ENCODE measurements at places on chromosomes 4 and X.
A peak's percentile ranks its signal among the peaks of the same experiment; 100 is the strongest.

DNA sequence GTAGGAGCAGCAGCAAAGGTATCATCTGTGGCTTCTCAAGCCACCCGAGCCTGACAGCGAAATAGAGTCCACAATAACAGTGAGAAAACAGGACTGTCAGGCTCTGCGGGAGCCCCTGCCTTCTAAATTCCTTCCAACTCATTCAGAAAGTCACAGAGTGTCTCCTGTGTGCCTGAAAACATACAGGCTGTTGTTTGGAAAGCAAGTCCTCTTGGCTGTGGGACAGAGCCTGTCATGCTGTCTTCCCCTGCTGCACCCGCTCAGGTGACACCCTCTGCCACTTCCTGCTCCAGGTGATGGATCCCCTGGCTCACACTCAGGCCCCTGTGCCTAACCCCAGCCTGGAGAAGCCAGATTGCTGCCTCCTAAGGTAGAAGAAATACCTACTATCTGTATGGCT lies 152.3 kb downstream of the RAB28 start:
- no peak for DNase-seq

DNA sequence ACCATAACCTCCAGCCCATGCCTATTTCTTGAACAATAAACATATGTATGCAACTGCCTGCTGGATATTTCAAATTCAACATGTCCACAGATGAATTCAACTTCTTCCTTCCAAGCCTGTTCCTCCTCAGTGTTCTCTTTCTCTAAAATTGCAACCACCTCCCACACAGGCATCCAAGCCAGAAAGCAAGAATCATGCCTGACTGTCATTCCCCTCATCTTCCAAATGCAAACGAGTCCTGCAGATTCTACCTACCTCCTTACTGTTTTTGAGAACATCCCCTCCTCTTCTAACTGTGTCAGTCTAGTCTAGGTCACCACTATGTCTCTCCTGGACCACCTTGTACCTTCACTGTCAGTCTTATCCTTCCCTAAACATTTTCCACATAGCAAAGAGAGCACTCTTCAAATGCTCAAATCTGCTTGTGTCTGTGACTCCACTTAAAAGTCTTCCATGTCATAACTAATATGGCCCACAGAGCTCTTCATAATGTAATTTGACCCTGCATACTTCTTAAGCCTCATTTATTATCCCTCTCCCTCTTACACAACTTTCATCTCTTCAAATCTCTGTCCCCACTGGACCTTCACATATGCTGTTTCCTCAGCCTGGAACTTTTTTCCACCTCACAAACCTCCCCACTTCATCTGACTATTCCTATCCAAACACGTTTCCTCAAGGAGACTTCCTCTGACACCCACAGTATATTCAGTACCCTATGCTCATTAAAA lies 25.7 kb downstream of the MAPK10 start:
- DNase-seq, result no peak

GRCh38 chr4:180493299-180493698 lies 1749.9 kb upstream of the TENM3 start:
- no peak for DNase-seq

GRCh38 chrX:133391111-133391510 lies 24.2 kb downstream of the GPC4 start:
- no peak for DNase-seq

- no peak for DNase-seq
These were observed 26.6 kb downstream of the SNX25 start for GRCh38 chr4:185235843-185236503.

DNA sequence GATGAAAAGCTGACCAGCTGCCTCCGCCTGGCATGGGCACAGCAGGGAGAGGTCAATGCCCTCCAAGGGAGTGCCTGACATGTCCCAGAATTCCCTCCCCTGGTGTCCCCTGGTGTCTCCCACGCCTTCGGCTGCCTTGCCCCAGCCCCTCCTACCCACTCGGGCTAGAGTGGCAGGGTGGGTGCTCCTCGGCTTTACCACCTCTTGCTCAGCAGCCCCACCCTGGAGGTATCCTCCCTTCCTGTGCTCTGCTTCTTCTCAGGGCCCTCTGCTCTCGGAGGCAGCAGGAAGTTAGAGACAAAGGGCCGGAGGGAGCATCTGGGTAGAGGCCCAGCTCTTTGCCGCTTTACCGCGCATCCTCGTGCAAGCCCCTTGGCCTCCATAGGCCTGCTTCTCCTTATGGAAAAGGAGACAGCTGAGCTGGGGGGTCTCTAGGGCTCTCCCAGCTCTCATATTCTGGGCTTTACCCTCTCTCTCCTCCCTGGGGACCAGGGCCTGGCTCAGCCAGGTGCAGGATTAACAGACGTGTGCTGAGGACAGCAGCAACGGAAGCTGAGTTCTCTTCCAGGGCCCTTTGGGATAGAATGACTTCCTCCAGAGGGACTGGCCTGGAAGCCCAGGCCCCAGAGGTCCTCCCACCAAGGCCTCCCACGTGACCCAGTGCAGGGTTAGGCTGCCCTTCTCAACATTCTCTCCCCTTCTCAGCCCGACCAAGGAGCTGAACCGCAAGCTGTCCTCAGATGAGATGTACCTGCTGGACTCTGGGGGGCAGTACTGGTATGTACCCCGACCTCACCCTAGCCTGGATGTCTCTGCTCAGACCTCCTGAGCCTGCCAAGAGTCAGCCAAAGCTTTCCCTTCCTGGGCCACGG lies 17.2 kb downstream of the XPNPEP2 start:
- no peak for DNase-seq

GRCh38 chr4:8132947-8133705 lies 25.5 kb downstream of the ABLIM2 start:
- DNase-seq, result no peak

GRCh38 chrX:39327255-39327654 lies 526.0 kb downstream of the MID1IP1 start:
- no peak for DNase-seq

DNA sequence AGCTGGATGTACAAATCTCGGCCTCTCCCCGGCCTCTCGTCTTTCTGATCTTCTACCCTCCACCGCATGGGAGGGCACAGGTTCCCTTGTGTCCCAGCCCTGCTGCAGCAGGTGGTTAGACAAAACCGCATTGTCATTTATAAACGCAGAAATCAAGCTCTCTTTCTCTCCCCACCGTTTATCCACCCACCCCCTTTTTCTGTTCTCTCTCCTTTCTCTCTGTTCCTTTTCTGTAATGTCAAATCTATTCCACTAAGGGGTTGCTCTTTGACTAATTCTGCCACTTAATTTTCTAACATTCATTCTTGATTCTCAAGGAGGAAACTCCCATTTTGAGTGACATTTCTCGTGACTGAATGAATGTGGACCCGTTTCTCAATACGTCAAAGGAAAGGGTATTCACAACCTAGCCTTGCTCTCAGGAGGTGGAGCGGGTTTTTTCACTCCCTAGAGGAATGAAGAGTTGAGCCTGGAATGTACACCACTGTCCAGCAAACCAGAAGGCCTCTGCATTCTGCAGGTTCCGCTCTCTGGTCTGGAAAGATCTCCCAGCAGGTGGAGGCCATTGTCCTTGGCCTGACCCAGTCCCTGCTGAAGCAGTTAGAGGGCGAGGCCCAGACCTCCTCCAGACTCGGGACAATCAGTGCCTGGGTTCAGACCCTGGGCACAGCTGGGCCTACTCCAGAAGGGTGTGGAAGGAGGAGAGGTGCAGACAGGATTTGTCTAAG lies 70.9 kb upstream of the ENPP6 start:
- no peak for DNase-seq

DNA sequence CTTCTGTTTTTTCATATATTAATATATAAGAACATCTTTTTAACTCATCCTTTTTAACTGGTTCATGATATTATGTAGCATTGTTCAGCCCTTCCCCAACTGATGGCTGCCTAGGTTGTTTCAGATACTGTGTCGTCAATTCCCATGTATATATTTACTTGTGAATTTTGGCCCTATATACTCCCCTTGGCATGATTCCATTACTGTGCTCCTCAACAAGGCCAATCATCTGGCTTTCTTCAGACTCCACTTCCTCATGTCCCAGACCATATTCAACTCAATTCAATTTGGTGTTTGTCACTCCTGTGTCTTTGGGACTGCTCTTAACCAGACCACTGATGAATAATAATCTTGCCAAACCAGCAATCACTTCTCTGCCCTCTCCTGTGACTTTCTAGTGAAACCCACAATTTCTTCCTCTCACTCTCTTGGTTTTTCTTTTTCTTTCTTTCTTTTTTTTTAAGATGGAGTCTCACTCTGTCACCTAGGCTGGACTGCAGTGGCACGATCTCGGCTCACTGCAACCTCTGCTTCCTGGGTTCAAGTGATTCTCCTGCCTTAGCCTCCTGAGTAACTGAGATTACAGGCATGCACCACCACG lies 2.7 kb upstream of the WDR45 start:
- DNase-seq, result no peak

DNA sequence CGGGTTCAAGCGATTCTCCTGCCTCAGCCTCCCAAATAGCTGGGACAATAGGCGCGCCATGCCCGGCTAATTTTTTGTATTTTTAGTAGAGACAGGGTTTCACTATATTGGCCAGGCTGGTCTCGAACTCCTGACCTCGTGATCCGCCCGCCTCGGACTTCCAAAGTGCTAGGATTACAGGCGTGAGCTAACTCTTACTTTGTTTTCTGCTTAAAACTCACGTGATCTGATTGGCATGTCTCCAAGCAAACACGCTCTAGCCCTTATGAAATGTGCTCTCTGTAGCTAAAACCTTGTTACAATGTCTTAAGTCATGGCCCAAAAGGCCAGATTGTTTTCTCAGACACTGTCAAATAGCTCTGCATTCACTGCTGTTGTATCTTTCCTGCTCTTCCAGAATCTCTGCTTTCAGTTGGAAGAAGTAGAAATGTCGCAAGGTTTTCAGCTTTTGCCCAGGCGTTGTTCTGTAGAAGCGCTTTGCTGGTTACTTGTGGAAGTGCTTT lies 39.7 kb upstream of the OGT start:
- DNase-seq, result no peak

GRCh38 chr4:6986072-6986780 lies 56.9 kb upstream of the TADA2B start:
- DNase-seq, result peak; percentile 11

DNA sequence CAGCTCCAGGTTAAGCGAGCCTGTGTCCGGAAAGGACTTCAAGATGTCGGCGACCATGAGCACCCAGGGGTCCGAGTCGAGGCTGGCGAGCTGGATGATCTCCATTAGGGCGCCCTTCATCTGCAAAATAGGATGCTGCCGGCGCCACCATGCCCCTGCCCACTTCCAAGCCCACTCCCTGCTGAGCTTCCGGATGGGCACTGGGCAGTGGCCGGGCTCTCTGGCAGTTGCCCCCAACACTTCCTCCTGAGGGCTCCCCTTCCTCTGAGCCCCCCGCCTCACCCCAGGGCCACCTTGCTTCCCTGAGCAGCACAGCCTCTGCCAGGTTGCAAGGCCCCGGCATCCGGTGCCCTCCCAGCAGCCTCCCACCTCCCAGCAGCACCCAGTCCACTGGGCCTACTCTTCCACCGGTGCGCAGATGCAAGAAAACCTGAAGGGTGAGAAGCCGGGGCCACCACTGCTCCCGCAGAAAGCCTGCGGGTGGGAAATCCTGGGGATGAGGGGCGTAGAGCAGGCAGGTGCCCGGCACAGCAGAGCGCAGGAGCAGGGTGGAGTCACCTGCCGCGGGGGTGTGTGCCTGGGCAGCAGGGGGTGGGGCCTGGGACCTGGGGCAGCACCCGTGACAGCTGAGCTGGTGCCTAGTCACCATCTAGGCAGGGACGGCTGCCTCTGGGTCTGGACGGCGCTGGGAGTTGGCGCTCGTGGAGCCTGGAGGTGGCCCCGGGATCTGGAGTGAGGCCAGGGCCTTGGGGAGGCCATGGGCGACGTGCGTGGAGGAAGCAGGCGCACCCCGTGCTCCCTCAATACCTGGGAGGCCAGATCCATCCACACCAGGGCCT lies 17.0 kb downstream of the NELFA start:
- no peak for DNase-seq

DNA sequence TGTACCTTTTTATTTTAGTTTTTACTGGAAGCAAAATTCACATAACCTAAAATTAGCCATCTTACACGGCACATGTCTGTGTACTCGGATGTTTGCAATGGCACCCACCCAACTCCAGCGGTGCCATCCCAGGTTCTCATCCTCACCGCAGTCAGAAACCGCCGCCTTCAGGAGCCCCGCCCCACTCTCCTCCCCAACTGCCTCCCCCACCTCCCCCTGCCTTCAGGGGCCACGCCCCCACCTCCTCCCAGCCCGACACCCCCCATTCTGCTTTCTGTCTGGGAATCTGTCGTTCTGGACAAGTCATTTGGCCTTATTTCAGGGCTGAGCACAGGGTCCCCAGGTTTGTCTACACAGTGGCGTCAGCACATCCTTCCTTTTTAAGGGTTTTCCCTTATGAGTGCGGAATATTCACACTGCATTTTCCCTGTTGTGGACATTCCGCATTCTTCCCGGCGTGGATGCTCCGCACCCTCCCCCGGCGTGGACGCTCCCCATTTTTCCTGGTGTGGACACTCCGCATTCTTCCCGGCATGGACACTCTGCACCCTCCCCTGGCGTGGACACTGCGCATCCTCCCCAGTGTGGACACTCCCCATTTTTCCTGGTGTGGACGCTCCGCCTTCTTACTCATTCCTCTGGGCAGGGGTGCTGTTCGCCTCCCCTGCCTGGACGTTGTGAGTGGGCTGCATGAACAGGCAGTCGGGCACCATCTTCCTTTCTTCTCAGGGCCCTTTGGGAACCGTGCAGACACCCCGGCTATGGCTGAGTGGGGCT lies 135.4 kb upstream of the NKX1-1 start:
- DNase-seq, result no peak

DNA sequence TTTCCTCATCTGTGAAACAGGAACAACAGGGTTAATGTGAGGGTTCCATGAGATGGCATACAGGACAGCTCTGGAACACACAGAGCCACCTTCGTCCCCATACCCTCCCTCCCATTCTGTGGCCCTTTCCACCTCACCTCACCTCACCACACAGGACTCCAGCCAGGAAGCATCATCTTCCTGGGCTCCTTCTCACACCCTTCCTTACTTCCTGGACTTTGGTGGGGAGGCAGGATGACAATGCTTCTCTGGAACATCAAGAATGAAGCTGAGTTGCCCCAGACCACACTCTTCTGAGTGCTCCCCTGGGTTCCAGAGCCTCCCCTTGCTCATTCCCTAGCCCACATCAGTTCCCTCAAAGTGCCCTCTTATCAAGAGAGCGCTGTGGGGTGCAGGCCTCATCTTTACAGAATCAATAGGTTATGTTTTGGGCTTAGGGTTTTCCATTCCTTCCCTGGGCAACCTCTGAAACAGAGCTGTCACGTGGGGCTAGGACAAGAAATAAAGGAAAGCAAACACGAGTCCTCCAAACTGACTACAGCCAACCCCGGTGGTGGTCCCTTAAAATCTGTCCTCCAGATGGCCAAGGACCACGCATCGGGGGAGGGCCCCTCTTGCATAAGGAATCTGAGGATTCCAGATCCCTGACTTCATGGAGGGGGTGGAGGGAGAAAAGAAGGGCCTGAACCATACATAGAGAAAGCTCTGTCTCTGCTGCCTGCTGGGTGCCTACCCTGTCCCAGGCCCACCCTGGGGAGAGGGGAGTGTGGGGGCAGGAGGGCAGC lies 74.4 kb upstream of the ATP6AP2 start:
- DNase-seq, result peak; percentile 43

DNA sequence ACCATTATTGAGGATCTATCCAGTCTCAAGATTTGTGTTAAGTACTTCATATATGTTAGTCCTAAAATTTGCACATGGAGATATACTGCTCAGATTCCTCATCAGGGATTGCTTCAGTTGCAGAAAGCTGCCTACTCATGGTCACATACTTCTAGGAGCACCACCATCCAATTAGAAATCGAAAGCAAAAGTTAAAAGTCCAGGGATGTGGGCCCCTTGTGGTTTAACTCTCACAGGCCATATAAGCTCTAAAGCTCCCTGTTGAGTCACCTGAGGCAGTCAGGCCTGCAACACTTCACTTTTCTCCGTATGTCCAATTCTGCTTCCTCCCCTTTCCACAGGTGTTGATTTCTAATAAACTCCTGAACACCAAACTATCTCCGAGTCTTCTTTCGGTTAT lies 84.2 kb downstream of the CNOT6L start:
- DNase-seq, result peak; percentile 86

Measured in RCC 7860 (cell line).